Neural progenitor cell (in vitro differentiated cells): ENCODE measurements at places on chromosomes 16 and 17.

GRCh38 chr16:54504372-54504771 is 217.8 kb upstream of the IRX3 start:
- H3K4me3 ChIP-seq = no peak overlapping the region
- no peaks in the 10 kb centered on the region for H3K36me3 ChIP-seq
- H3K4me1 ChIP-seq = peaks cover 33% of the 10 kb centered on the region
- no peak for DNase-seq
- no peak overlapping the region for H3K27ac ChIP-seq

DNA sequence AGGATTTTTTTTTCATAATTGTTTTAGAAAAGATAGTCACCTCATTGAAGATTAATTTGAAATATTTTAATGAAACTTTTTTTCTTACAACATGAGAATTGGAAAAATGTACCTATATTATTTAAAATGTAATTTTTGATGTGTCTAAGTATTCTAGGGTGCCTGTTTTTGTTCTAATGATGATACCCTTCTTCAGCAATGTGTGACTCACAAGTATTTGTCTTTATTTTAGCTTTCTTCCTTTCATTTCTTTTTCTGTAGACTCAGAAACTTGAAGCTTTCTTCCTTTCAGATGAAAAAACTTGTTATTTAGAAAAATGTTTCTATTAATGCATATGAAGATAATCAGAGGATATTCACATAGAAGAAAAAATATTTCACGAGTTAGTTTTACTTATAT is 231.8 kb downstream of the BCAS3 start:
- H3K36me3 ChIP-seq = peaks cover 5% of the 10 kb centered on the region
- H3K27ac ChIP-seq = no peak overlapping the region
- no peak for DNase-seq
- H3K27me3 ChIP-seq = no peaks in the 10 kb centered on the region

DNA sequence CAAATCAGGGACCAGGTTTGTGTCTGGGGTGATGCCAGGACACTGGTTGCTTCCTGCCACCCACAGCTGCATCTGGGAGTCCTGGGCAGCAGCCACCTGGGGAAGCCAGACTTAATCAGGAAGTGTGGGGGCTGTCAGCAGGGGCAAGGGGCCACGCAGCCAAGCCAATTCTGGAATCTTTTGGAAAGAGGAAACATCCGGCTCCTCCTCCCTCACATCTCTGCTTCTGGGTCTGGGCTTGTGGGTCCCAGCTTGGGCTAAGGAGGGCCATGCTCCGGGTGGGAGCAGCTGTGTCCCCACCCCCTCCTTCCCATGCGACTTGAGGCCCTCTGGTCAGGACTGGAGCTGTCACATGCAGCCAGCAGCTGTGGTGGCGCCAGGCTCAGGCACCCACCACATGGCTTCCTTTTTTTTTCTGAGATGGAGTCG is 37.0 kb upstream of the CCDC182 start:
- H3K4me3 ChIP-seq = no peak overlapping the region
- peak; percentile 20 for DNase-seq
- peaks cover 30% of the 10 kb centered on the region for H3K4me1 ChIP-seq
- H3K27ac ChIP-seq = no peak overlapping the region
- no peaks in the 10 kb centered on the region for H3K36me3 ChIP-seq

- H3K4me1 ChIP-seq = no peaks in the 10 kb centered on the region
- no peak for DNase-seq
- no peaks in the 10 kb centered on the region for H3K27me3 ChIP-seq
- no peak overlapping the region for H3K27ac ChIP-seq
- H3K36me3 ChIP-seq = no peaks in the 10 kb centered on the region
Measured at GRCh38 chr17:3921502-3922319, 5.4 kb upstream of the P2RX1 start.

DNA sequence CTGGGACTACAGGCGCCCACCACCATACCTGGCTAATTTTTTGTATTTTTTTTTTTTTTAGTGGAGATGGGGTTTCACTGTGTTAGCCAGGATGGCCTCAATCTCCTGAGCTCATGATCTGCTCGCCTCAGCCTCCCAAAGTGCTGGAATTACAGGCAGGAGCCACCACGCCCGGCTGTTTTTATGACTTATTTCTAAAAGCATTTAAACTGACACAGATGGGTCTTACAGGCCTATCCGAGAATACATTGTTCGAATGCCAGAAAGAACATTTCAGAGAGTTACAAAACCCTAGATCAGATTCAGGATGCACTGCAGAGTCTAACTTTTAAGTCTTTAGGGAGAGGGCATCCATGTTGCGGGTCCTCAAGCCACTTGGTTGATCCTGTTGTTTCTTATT is 234.7 kb upstream of the MAF start:
- no peak overlapping the region for H3K27ac ChIP-seq
- H3K4me3 ChIP-seq = no peak overlapping the region
- H3K36me3 ChIP-seq = no peaks in the 10 kb centered on the region
- H3K4me1 ChIP-seq = no peaks in the 10 kb centered on the region
- DNase-seq = no peak
- H3K27me3 ChIP-seq = no peaks in the 10 kb centered on the region
